ENCODE measurements at places on chromosomes 12 and 14.

- no peak for DNase-seq
Observed at GRCh38 chr12:83074358-83074894, 387.7 kb downstream of the TMTC2 start.

GRCh38 chr12:79648881-79649280 lies 41.9 kb downstream of the PAWR start:
- no peak for DNase-seq

GRCh38 chr14:96272777-96273473 lies 16.9 kb downstream of the BDKRB1 start:
- DNase-seq, result no peak

DNA sequence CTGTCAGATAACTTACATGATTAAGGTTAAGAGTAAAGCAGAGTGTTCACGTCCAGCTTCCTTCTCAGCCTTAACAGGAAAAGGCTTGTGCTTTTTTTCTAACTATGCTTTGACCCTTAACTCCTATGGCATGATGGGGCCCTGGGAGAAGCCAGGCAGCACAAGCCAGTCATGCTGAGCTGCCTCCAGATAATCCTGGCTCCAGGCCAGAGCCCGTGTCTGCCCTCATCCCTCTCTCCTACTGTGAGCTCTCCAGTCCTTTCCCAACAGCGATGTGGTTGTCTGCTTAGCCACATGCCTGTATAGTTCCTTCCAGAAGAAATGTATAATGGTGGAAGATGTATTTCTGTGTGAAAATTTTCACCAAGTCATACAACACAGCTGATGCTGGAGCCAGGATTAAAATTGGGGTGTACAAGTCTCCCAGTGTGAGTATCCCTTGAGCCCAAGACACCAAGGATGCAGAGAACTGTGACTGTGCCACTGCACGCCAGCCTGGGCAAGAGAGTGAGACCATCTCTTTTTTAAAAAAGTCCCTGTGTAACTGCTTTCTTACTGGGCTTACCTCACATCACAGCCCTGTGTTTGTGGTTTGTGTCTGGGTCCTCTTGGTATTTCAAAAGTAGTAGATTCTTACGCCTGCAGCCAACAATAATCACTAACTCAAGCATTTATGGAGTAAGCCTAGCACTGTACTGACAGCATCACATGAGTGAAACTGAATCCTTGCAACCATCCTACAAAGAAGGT lies 7.9 kb upstream of the ITFG2 start:
- DNase-seq, result peak; percentile 70

GRCh38 chr12:2214411-2214810 lies 161.6 kb downstream of the CACNA1C start:
- DNase-seq, result no peak

GRCh38 chr12:56955631-56956256 lies 1.7 kb downstream of the RDH16 start:
- no peak for DNase-seq

- no peak for DNase-seq
Observed at GRCh38 chr12:123199936-123200335, 33.0 kb downstream of the MPHOSPH9 start.

DNA sequence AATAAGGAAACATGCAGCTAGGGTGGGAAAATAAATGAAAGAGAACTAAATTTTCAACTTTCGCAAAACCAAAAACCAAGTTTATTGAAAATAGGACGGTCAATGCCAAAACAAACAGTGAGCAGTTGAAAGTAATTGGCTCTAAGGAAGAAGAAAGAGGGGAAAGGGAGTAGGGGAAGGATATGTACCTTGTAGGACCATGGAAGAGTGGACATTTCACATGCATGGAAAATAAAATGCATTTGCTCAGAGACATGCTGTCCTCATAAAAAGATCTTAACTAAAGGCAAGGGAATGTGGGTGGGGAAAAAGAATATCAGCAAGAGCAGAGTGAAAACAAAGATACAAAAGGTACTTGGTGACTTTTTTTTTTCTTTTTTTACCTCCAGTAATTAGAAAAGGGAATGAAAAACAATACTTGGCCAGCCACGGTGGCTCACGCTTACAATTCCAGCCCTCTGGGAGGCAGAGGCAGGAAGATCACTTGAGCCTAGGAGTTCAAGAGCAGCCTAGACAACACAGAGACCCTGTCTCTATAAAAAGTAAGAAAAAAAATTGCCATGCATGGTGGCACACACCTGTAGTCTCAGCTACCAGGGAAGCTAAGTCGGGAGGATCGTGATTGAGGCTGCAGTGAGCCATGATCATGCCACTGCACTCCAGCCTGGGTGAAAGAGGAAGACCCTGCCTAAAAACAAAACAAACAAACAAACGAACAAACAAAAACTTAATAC lies 6.6 kb downstream of the TXNDC16 start:
- DNase-seq, result no peak

- no peak for DNase-seq
Observed at GRCh38 chr12:20000229-20000849, 368.0 kb upstream of the PDE3A start.

GRCh38 chr14:38904959-38905358 lies 198.1 kb downstream of the SEC23A start:
- DNase-seq, result no peak

DNA sequence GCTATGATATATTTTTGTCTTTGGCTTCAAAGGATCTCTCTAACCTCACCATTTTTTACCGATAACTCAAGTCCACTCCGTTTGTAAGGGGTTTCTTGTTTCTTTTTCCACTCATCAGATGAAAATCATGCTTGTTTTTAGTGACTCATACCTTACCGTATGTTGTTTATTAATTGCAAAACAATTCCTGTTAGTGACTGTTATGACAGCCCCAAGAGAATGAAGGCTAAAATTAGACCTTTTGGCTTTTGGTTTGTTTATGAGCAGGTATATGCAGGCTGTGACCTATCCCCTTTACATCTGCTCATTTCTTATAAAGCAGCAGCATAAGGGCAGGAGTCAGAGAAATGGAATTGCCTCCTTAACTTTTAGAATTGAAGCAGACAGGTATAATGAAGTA lies 319.8 kb downstream of the CEP128 start:
- DNase-seq, result no peak

Data from right cardiac atrium (tissue), 5 donors.